ENCODE measurements at places on chromosomes 16 and 17. TPM values are rescaled to one million over a fixed set of nuclear protein-coding genes. Genes with fewer than 3 reads are reported as not detected.

CDR2L gene
- 31.0 TPM for total RNA-seq

CA4 gene
- total RNA-seq: not detected

ERAL1 gene
- total RNA-seq: 48.2 TPM

CALB2 gene
- total RNA-seq: 1.1 TPM

HSD17B2 gene
- 0.26 TPM for total RNA-seq

PIPOX gene
- total RNA-seq: 0.56 TPM

FAAP100 gene
- 24.2 TPM for total RNA-seq

PPL gene
- total RNA-seq: not detected

ACSM2B gene
- total RNA-seq: not detected

ELMO3 gene
- total RNA-seq: 0.63 TPM

SCO1 gene
- total RNA-seq: 41.4 TPM
